ENCODE measurements at places on chromosomes 13 and 19.
A peak's percentile ranks its signal among the peaks of the same experiment; 100 is the strongest.

GRCh38 chr19:11814700-11815035 lies 595 bp downstream of the ZNF440 start:
- no peak for DNase-seq

DNA sequence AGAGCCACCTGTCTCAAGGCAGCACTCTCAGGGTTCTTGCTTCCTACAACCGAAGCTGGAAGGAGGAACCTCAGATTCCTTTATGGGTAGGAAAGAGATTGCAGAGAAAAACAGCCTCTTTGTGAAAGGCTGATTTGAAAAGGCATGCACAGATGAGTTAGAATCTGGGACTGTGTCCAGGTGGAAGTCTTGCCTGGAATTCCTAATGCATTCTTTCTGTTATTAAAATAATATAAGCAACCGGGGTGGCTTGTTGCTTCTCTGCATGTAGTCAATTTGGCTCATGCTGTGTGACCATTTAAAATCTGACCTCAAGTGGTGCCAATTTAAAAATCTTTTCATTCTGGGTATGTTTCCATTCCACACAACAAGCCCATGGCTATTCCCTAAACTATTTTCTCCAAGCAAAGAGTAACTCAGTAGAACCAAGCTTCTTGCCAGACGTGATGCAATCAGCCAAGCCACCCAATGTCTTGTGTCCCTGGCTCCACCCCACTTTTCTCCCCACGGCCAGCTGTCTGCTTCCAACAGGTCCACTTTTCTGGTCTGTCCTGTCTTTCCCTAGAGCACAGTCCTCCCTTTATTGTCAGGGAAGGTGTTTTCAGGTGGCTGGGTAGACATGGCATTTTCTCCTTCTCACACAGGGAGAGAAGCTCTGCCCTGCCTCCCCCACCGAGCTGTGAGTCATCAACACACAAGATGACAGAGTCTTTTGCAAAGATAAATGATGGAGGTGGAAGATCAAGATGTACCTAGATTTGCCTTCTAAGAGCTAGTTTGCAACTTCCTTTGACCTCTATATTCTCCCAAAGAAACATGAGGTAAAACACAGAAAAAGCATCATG lies 394.3 kb downstream of the FOXO1 start:
- no peak for DNase-seq

DNA sequence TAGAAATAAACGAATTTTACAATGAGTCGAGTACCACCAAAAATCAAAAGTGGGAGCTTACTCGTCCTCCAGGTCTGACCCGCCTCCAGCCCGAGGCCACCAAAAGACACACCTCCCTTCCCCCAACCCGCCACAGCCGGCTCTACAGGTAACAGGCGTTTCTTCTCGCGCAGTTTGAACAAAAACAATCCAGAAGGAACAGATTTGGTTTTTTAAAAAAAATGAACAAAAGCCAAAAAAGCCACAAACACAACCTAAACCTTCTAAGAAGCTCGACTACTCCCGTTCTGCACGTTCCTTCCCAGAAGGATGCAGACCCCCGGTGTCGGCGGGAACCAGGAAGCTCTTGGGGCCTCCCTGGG lies 671 bp downstream of the ZDHHC20 start:
- no peak for DNase-seq

- DNase-seq, result no peak
Observed at GRCh38 chr19:18875726-18876125, 20.2 kb downstream of the CERS1 start.

DNA sequence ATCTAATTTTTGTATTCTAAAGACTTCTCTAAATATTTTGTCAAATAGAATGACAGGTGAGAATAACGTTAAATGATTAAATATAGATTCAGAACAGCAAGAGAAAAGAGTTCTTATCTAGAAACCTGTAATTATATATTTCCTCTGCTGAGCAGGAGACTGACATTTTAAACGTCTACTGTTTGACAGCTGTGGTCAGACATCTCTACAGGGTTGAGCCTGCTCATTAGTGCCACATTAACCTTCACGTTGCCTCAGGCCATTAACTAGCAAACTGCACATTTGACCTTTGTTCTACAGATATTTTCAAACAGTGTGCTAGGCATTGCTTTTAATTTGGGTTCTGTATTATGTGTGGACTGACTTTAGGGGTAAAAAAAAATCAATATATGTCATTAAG lies 347.5 kb downstream of the GPC5 start:
- DNase-seq, result no peak

DNA sequence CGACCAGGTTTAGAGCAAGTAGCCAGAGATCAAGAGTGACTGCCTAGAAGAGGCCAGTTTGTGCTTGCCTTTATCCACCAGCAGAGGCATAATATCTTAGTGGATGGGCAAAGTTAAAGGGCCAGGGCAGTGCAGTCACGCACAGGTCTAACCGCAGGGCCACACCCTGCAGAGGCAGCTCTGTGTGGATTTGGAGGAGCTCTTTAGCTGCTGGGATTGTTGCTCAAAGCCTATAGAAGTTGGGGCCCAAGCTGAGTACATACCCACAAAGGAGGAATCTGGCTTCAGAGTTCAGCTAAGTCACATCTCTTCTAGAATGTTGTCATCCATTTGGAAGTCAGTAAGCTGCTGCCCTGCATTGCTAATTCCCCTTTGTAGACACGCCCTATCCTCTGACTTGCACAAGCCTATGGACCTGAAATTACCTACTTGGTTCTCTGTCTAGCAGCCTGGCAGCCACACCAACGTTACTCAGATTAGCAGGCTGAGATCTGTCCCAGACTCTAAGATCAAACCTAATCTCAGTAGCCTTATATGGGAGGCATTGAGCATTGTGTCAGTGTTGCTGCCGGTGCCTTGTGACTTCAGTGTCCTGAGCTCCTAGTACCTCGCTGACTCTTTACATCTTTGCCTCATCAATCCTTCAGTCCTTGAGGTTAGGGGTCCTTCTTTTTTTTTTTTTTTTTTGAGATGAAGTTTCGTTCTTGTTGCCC lies 102.9 kb upstream of the STARD13 start:
- DNase-seq, result no peak

- no peak for DNase-seq
Observed at GRCh38 chr13:42548731-42549551, 25.0 kb upstream of the TNFSF11 start.

GRCh38 chr13:110636701-110637201 lies 21.4 kb downstream of the NAXD start:
- peak; percentile 85 for DNase-seq

- DNase-seq, result no peak
Observed at GRCh38 chr13:23571431-23571830, 1.2 kb downstream of the TNFRSF19 start.

- no peak for DNase-seq
Observed at GRCh38 chr19:7124782-7125181, 55.3 kb downstream of the ZNF557 start.

DNA sequence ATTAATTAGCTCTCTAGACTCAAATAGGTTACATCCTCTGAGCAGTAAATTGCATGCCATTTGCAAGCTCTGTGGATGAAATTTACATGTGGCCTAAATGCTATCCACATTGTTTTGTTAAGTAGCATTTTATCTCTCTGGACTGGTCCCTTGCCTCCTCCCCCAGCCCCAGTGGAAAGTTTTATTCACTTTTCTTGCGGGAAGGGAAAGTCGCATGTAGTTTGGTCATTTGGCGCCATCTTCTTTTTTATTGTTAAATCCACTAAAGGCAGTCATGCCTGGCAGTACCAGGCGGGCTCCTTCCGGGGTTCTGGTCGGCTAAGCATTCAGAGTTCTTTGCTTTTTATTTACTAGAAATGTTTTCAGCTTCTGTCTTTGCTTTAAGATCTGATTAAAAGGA lies 188.7 kb downstream of the TM9SF2 start:
- no peak for DNase-seq

- DNase-seq, result no peak
Observed at GRCh38 chr19:38812009-38812840, 520 bp downstream of the LGALS4 start.

GRCh38 chr13:28684257-28684656 lies 25.3 kb downstream of the POMP start:
- no peak for DNase-seq

DNA sequence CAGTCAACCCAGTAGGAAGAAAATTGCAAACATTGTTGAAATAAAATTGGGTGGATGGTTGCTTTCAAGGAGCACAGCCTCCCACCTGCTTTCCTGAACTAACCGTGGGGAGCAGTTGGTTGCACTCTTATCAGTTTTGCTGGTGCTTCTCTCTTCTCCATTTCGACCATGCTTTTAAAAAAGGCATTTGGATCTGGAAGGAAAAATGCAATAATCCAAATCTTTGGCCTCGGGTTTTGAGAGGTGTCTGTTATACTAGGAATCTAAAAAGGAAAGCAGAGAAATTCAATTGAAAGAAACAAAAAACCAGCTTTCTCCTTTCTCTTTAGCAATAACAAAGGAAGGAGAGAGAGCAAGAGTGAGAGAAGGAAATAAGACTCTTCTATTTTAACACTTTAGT lies 113.6 kb upstream of the ARGLU1 start:
- no peak for DNase-seq

- DNase-seq, result no peak
Observed at GRCh38 chr13:43776501-43777079, 10.2 kb downstream of the ENOX1 start.

DNA sequence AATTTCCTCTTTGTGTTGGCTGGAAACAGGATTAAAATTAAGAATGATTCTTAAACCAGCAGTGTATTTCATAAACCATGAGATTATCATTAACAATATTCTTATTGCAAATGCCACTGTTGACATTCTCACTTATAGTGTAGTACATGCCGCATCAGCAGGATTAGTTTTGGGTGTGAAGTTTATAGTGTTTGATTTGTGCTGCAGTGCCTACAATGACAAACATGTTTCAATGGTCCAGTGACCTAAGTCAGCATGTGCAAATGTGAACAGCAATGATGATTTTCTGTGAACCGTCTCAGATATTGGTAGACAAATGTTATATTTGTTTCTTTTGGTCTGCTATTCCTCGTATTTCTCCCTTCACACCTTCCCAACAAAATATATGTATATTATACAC lies 49.8 kb upstream of the TDRD3 start:
- no peak for DNase-seq

DNA sequence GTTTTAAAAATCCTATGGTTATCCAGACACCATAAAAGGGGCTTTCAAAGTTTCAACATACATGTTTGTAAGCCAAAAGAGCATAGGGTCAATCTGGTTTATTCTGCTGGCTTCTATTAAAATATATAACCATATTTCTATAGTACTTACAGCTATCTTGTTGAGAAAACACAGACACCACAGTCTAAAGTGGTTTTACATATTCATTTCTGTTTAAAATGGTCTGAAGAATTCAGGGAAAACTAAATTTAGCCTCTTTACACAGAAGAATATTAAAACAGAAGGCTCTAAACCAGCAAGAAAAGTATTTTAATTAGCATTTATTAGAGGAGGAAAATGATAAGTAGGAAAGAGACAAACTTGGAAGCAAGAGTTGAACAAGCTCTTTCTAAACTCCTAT lies 203.9 kb downstream of the LHFPL6 start:
- no peak for DNase-seq

Measured in mesenteric fat pad (tissue), 1 donor.